Left colon (tissue), 2 donors: ENCODE measurements at places on chromosomes 13 and 19.

GRCh38 chr19:7527516-7528191 lies 5.2 kb downstream of the MCOLN1 start:
- no peak for DNase-seq

- no peak for DNase-seq
Measured at GRCh38 chr13:23848019-23848418, 41.2 kb downstream of the MIPEP start.

GRCh38 chr19:30549151-30549550 lies 177.0 kb downstream of the ZNF536 start:
- DNase-seq, result no peak

GRCh38 chr19:14555918-14556661 lies 15.8 kb downstream of the NDUFB7 start:
- no peak for DNase-seq

- DNase-seq, result peak; percentile 73
Measured at GRCh38 chr13:97142452-97142851, 79.7 kb upstream of the MBNL2 start.

- no peak for DNase-seq
Measured at GRCh38 chr19:49896863-49897621, at the start of gene IL4I1. Gene IL4I1, minus strand, starts transcription at chr19:49896887. Its CDS starts 727 bp downstream, at chr19:49896160.

GRCh38 chr13:21256891-21257290 lies 80.4 kb downstream of the MRPL57 start:
- DNase-seq, result no peak

- no peak for DNase-seq
Measured at GRCh38 chr13:80237646-80238045, 103.3 kb downstream of the SPRY2 start.
